ENCODE measurements at places on chromosomes 4 and X. TPM values are rescaled to one million over a fixed set of nuclear protein-coding genes. Genes with fewer than 3 reads are reported as not detected.

The ASB12 gene
- 0.22 TPM for total RNA-seq

The DUSP21 gene
- total RNA-seq: not detected

The XPNPEP2 gene
- total RNA-seq: 0.83 TPM

The FSTL5 gene
- total RNA-seq: not detected

The GUCY1A1 gene
- 0.85 TPM for total RNA-seq

The GLOD5 gene
- total RNA-seq: not detected

The LDB2 gene
- not detected for total RNA-seq

The SOX3 gene
- total RNA-seq: not detected

The GPR119 gene
- total RNA-seq: not detected

The APLN gene
- not detected for total RNA-seq

DNA sequence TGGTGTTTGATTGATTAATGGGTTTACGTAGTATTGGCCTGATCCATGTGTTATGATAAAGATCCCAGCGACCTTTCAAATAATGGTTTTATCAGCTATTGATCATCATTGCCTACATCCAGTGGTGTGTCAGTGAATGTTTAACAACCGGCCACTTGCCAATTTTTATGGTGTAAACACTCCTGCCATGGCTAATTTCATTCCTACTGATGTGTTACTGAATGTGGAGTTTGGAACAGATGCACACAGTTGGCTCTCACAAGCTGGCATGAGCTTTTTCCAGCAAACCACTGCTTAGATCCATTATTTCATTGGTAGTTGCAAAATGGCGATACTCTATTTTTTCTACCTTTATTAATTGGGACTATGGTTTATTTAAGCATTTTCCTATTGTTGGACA is 139.9 kb downstream of the REPS2 start:
- H3K36me3 ChIP-seq: no peaks in the 10 kb centered on the region
- H3K4me3 ChIP-seq: no peak overlapping the region
- H3K4me1 ChIP-seq: no peaks in the 10 kb centered on the region

GRCh38 chr4:103424853-103425252 is 226.7 kb upstream of the CENPE start:
- H3K27me3 ChIP-seq: no peaks in the 10 kb centered on the region
- H3K27ac ChIP-seq: no peak overlapping the region
- no peak overlapping the region for H3K4me3 ChIP-seq
- no peak for DNase-seq
- no peaks in the 10 kb centered on the region for H3K4me1 ChIP-seq
- no peaks in the 10 kb centered on the region for H3K36me3 ChIP-seq

DNA sequence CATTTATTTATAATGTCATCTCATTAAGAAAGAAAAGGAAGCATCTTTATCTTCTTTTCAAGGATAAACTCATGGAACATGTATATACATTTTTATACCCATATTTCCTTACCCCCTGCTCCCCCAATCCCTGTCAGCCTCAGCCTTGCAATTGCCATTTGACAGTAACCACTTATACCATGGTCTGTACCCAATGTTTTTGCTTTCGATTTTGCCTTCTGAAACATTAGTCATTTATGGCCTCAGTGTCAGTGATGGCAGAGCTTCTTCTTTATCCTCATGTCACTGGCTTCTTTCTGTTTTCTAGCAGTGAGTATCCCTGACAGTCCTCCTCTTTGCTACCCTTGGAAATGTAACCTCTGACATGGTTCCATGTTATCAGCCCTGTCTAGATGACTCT is 228.4 kb downstream of the SPRY1 start:
- no peaks in the 10 kb centered on the region for H3K36me3 ChIP-seq
- DNase-seq: no peak
- no peaks in the 10 kb centered on the region for H3K27me3 ChIP-seq
- H3K27ac ChIP-seq: no peak overlapping the region

GRCh38 chrX:125826774-125827451 is 339.2 kb downstream of the DCAF12L2 start:
- H3K36me3 ChIP-seq: no peaks in the 10 kb centered on the region
- H3K27ac ChIP-seq: no peak overlapping the region
- no peak overlapping the region for H3K4me3 ChIP-seq

DNA sequence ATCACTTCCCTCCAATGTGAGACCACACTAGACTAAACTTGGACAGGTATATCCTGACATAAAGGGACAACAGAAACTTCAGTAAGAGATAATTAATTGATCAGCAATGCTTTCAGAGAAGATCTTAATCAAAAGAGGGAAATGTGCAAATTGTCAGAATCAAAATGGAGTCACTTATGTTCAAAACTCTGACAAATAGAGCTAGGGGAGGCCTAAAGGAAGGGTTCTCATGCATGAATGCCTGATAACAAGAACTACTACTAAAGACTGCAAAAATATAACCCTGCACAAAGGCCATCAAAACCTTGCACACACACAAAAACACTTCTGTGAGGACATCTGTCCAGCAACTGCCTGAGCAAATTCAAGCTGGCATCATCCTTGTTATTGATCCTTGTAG is 637.5 kb upstream of the INTU start:
- no peaks in the 10 kb centered on the region for H3K27me3 ChIP-seq
- no peaks in the 10 kb centered on the region for H3K4me1 ChIP-seq

DNA sequence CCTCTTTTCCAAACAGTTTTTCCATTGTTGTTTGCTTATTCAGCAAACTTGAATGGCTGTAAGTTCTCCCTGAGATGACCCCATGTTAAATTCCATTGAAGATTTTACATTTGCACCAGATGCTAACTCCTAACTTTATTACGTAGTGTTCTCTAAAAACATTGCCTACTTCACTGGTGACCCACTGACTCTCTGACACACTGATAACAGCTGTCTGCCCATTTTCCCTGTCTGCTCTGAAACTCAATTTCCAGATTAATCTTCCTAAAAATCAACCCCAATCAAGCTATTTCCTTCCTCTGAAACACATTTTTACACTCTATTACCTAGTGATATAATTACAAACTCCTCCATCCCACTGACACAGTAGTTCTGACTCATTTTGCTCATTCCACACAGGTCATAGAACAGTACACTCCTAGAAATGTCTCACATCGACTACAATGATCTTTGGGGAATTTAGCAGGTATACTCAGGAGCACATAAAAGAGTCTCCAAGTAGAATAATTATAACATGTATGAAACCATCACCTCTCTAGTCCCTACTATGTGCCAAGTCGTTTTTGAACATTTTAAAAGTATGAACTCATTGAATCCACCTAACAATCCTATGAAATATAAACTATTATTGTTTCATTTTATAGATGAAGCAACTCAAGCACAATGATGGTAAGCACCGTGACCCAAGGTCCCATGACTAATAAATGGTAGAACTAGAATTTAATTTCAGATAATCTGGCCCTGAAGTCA is 210.9 kb downstream of the SLIT2 start:
- no peak for DNase-seq
- H3K27me3 ChIP-seq: no peaks in the 10 kb centered on the region
- no peaks in the 10 kb centered on the region for H3K4me1 ChIP-seq
- no peak overlapping the region for H3K4me3 ChIP-seq

- H3K27me3 ChIP-seq: no peaks in the 10 kb centered on the region
- H3K4me1 ChIP-seq: no peaks in the 10 kb centered on the region
- DNase-seq: no peak
- no peaks in the 10 kb centered on the region for H3K36me3 ChIP-seq
Observed at GRCh38 chrX:98501426-98501825, 1617.7 kb downstream of the RPA4 start.

DNA sequence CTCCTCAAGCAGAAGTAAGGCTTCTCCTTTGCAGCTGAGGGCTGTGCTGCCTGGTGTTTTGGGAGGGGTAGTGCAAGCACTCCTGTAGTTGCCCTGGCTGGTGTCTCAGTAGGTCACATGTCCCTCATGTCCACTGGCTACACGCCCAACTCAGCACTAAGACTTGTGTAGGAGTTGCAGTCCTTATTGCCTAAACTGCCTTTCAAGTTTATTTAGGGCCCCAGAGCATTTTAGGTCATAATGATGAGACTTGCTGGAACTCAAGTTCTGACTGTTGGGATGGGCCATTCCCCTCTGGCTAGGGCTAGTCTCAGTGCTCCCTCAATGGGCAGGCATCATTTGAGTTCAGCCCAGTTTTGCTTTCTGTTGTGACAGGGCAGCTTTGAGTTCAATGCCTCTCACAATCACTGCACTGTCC is 44.1 kb downstream of the PPM1K start:
- no peak overlapping the region for H3K4me3 ChIP-seq
- H3K27ac ChIP-seq: no peak overlapping the region
- DNase-seq: no peak
- H3K27me3 ChIP-seq: no peaks in the 10 kb centered on the region

GRCh38 chr4:122360754-122361153 is 18.1 kb upstream of the ADAD1 start:
- no peaks in the 10 kb centered on the region for H3K4me1 ChIP-seq
- peaks cover 2% of the 10 kb centered on the region for H3K36me3 ChIP-seq
- DNase-seq: no peak
- no peak overlapping the region for H3K27ac ChIP-seq

DNA sequence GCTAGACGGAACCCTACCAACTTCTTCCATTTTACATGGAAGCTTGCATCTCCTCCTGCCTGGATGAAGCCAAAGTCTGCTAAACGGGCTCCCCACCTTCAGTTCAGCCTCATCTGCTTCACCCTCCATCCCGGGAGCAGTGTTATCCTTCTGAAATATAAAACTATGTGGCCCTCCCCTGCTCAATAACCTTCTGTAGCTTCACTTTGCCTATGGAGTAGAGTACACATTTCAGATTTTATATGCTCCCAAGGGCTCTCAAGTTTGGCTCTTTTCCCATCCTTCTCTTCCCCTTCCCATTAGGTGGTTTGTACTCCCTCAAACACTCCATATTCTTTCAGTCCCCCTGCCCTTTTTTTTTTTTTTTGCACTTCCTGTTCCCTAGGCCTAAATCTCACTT is 115.9 kb upstream of the RAI2 start:
- no peak overlapping the region for H3K27ac ChIP-seq
- no peak overlapping the region for H3K4me3 ChIP-seq
- no peaks in the 10 kb centered on the region for H3K36me3 ChIP-seq
- peaks cover 7% of the 10 kb centered on the region for H3K27me3 ChIP-seq

DNA sequence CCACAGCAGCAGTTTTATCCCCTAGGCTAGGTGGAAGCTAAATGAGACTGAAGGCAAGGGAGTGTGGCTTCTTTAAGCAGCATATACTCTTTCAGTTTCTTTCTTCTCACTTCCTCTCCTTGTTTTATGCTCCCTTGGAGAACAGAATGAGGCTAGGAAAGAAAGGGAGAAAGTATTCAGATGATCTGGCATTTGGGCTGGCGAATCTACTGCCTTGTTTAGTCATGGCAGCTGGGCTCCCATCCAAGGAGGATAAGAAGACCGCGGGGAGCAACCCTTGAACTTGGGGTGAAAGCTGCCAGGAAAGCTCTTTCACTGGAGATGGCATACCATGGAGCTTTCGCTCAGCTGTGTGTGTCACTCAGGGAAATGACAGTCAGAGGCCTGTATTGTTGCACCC is 72.1 kb downstream of the ARHGEF38 start:
- no peaks in the 10 kb centered on the region for H3K36me3 ChIP-seq
- H3K27me3 ChIP-seq: peaks cover 19% of the 10 kb centered on the region
- H3K4me3 ChIP-seq: no peak overlapping the region
- H3K4me1 ChIP-seq: no peaks in the 10 kb centered on the region
- H3K27ac ChIP-seq: no peak overlapping the region
- no peak for DNase-seq

DNA sequence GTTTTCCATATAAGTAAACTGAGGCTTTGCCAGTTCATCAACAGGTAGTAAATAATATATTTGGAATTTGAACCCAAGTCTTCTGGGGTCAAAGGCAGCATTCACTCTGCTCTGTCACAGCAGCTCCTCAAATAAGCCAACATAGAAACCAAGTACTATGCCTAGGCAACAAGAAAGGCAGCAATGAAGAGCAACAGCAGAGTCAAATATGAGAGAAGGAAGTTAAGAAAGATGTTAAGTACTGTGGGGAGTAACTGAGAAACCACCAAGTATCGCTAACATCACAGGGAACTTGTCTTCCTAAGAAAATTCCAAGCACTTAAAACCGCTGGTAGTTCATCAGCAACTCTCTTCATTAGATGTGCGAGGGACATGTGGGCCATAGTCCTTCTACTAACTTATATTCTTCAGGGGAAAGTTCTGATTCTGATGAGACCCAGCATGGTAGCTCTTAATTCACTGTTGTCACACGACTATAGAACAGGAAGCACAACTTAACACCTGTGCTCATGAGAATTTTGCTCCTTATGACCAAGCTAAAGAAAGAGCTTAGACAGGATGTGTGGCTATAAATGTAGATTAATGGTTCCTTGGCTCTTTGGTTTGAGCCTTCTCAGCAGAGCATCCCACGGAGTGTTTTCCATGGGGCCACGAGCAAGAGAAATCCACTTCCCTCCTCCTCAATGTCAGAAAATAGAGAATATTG is 107.8 kb downstream of the AR start:
- no peaks in the 10 kb centered on the region for H3K27me3 ChIP-seq
- no peaks in the 10 kb centered on the region for H3K4me1 ChIP-seq
- no peaks in the 10 kb centered on the region for H3K36me3 ChIP-seq
- H3K4me3 ChIP-seq: no peak overlapping the region

DNA sequence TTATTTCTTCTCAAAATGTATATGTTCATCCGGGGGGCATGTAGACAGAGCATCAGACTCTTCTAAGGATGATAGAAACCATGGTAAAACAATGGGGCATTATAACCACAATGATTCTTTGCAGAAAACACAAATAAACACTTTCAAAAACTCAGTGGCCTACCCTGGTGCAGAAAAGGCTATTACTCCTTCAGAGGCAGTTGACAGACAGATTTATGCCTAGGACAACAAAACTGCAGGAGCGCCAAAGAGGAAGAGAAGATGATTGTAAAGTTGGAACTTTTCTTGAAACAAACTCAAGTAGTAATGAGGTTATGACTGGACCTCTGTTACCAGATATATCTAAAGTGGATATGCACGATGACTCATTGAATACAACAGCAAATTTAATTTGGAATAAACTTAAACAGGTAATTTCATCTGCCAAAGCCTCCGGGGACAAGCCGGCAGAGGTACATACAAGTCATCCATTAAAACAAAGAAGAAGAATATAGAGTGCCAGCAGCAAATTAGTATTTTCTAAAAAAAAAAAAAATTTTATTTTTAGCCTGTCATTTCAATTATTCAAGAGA is 1068.4 kb upstream of the INTU start:
- H3K27ac ChIP-seq: no peak overlapping the region
- H3K27me3 ChIP-seq: no peaks in the 10 kb centered on the region
- H3K36me3 ChIP-seq: no peaks in the 10 kb centered on the region

DNA sequence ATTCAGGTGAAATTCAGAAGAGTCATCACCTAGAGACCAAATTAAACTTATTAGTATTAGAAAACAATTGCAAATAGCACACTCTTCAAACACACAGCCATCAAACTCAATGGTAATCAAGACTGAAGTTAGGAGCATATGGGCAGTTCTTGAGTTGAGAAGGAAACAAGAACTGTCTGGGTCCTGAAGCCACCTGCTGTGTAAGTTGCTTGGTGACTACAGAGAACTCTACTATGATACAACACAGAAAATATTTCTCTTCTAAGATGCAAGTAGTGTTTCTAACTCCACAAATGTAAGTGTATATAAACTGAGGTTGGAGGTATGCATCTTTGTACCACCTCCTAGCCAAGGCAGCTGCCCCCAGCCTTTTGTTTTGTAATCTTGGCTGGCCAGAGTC is 325 bp upstream of the PF4V1 start:
- DNase-seq: no peak
- H3K4me1 ChIP-seq: no peaks in the 10 kb centered on the region
- no peak overlapping the region for H3K4me3 ChIP-seq
- H3K36me3 ChIP-seq: no peaks in the 10 kb centered on the region
- H3K27ac ChIP-seq: no peak overlapping the region

GRCh38 chrX:74925225-74926088 is at the start of gene NEXMIF:
TSS of gene NEXMIF (minus strand) at chrX:74925452.
- H3K27ac ChIP-seq: peak within 1 kb of the TSS; percentile 39
- peaks cover 5% of the 10 kb centered on the region for H3K4me1 ChIP-seq
- H3K36me3 ChIP-seq: peaks cover 2% of the 10 kb centered on the region
- DNase-seq: peak; percentile 8
- peaks cover 7% of the 10 kb centered on the region for H3K27me3 ChIP-seq

Measured in T-helper 17 cell (primary cell).